ENCODE measurements at places on chromosomes 11 and 22. TPM values are rescaled to one million over a fixed set of nuclear protein-coding genes. Genes with fewer than 3 reads are reported as not detected.

- no peak for DNase-seq
These were observed 3.5 kb downstream of the RAB3IL1 start for GRCh38 chr11:61913699-61914395.

DNA sequence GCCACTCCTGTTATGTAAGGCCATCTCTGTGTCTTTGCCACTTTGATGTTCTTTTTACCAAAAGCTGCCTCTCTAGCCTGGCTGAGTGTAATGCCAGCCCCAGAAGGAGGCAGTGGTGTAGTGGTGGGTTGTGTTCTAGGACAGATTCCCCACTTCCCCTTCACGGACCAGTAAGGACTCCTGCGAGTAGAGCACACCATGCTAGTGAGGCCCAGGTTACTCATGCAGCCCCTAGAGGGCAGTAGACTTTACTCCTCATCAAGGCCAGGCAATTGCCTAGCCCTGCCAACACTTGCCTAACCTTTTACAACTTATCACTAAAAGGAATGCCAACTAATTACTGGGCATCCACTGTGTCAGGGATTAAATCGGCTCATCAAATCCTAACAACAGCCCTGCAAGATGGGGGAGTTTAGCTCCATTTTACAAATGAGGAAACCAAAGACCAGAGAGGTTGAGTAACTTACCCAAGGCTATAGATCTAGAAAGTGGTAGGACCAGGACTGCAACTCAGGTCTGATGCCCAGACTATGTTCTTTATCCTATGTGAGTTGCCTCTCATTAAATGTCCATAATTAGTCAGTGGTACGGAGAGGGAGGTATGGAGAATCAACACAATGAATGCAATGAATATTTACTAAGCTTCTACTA, 75.3 kb downstream of the APIP start:
- DNase-seq: peak; percentile 10

DNA sequence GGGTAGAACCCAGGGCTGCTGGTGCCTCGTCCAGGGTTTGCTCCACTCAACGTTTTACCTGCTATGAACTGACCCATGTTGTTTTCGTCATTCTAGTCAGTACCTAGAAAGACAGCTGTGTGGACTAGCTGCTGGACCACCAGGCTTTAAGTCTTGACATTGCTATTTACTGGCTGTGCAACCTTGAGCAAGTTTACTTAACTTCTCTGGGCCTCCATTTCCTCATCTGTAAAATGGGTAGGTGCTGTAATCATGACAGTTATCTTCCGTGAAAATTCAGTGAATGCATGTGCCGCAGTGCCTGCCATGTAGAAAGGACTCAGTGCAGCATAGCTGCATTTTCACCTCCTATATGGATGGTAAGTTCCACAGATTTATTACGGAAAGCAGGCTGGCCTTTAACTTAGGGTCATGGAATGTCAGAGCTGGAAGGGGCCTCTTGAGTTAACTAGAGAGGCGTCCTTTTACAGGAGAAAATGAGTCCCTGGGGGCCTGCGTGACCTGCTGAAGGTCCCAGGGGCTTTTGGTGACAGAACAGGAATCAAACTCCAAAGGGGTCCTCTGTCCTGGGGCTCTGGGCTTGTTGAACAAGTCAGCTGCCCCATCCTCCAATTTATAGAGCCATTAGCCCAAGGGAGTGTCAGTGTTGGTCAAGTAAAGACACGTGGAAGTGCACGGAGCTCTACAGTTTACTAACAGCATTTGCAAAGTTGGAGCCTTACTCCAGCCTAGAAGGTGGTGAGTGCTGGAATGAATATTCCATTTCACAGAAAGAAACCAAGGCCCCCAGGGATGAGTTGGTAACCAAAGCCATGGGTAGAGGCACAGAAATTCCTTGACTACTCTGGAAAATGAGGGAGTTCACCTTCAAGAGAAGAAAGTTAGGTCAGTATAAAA, 12.0 kb upstream of the MALAT1 start:
- no peak for DNase-seq

DNA sequence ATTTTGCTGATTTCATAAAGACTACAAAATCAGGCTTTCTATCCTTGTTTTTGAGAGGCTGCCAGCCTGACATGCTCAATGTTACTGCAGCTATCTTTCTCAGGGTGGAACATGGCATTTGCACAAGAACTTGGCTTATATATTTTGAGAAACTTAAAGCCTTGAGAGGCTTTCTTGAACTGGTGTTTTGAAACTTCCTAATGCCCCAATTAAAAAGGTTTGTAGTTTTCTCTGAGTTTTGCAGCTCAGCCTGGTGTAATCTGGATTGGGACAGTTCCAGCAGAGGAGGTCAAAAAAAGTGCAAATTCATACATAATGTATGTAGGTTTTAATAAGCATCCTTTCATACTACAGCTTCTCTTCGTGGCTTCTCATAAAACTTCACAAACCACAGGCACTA, 223.4 kb downstream of the FAM76B start:
- no peak for DNase-seq

DNA sequence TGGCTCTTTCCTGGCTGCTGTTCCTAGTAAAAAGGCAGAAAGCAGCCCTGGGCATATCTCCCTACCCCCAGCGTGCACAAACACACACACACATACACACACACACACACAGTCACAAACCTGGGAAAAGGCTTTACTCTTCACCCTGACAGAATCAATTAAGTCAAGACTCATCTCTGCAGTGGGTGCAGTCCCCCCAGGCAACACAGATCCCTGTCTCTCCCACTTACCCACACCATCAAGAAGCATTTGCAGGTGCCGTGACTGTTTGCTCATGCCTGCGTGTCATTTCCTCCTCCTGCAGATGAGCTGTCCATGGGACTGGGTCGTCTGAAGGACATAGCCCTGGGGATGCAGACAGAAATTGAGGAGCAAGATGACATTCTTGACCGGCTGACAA, 28.6 kb downstream of the SNAP29 start:
- DNase-seq: no peak

OR6A2 gene
- total RNA-seq: 0.07 TPM

E2F8 gene
- 6.9 TPM for total RNA-seq

All from epithelial cell of proximal tubule (primary cell).